Activated CD4-positive, alpha-beta T cell treated with anti-CD3 and anti-CD28 coated beads, Interleukin-2, amount 10 ng/mL, durations not matched to agents 7 days and 5 days (primary cell): ENCODE measurements at places on chromosomes 6 and 20.

- no peak for DNase-seq
Observed at GRCh38 chr20:19482726-19483125, 270.3 kb downstream of the SLC24A3 start.

DNA sequence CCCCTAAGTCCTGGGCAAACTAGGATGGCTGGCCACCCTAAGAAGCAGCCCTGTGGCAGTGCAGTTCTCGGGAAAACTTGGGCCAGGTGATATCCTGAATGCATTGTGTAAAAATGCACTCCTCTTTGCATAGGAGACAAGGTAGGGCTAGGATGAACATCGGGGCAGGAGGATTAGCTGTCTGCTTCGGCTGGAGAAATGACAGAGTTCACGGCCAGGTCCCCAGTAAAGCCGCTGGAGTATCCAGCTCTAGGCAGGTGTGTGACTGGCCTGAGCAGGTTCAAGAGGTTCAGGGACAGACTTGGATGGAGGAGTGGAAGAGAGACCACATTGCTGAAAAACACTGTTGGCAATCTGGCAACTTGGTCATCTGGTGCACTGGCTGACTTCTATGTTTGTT is 26.4 kb downstream of the DTD1 start:
- no peak for DNase-seq

- peak; percentile 50 for DNase-seq
Observed at GRCh38 chr6:142857796-142858555, 87.0 kb downstream of the HIVEP2 start.

GRCh38 chr20:34927736-34928135 is 27.9 kb downstream of the GSS start:
- no peak for DNase-seq

DNA sequence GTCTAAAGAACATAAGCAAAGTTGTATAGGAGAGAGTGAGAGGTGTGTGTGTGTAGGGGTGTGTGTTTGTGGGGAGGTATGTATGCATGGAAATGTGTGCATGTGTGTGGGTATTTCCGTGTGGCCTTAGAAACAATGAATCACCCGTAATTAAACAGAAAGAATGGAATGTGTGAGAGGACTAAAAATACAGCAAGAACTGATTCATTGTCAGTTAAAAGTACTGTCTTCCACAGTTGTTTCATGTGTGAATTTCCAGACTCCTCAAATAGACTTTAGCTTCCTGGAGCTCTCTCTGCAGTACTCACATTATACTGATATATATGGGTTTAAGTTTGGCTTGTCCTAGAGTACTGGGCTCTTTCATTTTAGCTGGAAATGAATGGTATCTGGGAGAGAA is 145.7 kb downstream of the RIMS1 start:
- DNase-seq, result no peak

GRCh38 chr6:124573953-124574352 is 388.3 kb upstream of the RNF217 start:
- no peak for DNase-seq

- DNase-seq, result peak; percentile 94
Observed at GRCh38 chr20:59042796-59043631, 428 bp upstream of the PRELID3B start.

GRCh38 chr6:110067837-110068591 is 89.9 kb downstream of the GPR6 start:
- no peak for DNase-seq

GRCh38 chr6:118179048-118179447 is 272.0 kb downstream of the SLC35F1 start:
- DNase-seq, result no peak

DNA sequence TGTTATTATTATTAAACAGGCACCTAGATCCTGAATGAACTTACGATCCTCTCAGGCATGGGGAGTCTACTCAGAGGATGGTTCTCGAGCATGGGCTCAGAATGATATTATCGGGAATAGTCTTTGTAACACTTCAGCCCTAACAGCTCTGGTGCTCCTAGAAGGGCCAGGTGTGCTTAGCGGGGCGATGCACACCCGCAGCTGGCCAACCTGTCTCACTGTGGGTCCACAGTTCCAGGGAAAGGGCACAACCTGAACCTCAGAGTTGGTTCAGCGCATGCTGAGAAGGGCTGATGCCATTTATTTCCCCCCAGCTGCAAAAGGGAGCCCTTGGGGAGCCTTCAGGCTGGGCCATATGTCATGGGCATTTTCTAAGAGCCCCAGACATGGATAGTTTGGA is 26.2 kb downstream of the RRAGD start:
- no peak for DNase-seq

DNA sequence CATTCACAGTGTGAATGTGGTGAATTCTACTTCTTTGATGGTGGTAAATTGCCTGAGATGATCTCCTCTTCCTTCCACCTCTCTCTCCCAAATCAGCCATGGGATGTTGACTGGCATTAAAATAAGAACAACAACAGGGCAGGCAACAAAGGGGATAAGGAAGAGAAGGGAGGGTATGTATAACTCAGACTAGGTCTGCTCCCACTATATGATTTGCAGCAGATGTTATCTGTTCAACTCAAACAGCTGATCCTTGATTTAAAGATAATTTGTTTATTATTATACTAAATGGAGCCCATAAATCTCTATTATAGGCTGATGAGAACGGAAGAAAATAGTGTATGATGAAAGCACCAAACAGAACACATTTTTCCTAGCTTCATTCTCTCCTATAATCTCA is 262.0 kb downstream of the BTBD3 start:
- no peak for DNase-seq

DNA sequence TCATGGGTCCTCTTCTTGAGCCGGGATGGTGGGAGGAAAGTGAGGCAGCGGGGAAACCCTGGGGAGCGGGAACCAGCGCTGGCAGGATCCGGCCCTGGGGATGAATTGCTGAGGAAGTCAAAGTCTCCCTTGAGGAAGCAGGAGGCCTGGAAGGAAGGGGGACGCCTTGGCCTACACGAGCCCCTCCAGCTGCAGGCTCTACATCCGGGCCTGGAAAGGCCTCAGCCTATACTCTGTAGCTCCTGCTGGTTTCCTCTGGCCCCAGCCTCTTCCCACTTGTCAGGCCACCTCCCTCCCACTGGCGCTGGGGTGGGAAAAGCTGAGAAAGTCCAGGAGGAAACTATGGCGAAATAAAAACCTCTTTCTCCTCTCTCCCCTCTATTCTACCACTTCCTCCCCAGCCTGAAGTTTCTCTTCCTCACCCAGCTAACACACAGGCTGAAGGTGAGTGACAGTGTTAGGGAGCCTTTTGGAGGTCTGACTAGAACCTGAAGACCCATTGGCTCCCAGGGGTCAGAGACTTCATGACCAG is 14.9 kb downstream of the TREML2 start:
- DNase-seq, result no peak

DNA sequence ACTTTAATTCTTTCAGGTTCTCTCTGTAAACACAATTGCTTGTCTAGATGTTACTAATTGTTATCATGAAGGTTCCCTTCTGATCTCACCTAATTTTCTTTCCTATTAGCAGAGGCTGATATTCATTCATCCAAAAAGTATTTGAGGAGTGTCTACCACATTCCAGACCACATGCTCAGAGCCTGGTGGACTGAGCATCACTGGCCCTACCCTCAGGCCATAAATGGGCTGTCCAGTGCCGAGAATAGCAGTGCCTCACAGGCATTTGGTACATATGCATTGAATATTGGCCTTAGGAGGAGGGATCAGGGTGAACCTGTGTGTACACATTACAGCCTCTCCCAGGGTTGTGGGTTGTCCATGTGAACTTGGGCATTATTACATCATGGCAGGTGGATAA is 40.4 kb upstream of the PRELID3B start:
- DNase-seq, result no peak

DNA sequence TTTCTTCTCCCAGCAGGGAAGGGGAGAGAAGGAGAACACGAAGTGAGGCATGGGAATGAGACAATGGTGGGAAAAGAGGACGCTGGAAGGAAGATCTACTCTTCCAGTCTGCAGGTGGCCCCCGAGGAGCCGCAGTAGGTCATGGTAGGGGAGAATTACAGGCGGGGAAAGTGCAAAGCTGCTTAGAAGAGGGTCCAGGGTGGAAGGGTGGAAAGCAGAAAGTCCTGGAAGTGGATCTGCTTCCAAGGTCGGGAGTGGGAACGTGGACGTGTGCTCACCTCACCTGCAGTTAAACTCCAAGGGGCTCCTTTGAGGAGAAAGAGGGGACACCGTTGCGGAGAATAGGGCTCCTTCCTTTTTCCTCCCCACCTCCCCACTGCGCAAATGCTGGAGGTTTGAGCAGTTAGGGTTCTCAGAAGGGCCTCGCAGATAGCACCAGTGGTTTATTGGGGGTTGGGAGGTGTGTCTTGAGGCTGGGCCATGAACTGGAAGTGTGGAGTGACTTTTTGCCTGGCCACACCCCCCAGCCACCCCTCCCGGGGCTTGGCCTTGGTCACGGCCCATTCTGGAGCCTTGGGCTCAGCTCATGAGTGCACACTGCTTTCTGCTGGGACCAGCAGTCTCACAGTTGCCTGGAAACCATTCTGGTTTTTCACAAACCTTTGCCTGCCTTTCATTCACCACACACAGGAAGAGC is 100.4 kb upstream of the MLN start:
- DNase-seq, result peak; percentile 92

GRCh38 chr6:111347589-111347988 is 135.4 kb downstream of the REV3L start:
- DNase-seq, result no peak

GRCh38 chr6:160010067-160010466 is 41.2 kb downstream of the IGF2R start:
- DNase-seq, result no peak

DNA sequence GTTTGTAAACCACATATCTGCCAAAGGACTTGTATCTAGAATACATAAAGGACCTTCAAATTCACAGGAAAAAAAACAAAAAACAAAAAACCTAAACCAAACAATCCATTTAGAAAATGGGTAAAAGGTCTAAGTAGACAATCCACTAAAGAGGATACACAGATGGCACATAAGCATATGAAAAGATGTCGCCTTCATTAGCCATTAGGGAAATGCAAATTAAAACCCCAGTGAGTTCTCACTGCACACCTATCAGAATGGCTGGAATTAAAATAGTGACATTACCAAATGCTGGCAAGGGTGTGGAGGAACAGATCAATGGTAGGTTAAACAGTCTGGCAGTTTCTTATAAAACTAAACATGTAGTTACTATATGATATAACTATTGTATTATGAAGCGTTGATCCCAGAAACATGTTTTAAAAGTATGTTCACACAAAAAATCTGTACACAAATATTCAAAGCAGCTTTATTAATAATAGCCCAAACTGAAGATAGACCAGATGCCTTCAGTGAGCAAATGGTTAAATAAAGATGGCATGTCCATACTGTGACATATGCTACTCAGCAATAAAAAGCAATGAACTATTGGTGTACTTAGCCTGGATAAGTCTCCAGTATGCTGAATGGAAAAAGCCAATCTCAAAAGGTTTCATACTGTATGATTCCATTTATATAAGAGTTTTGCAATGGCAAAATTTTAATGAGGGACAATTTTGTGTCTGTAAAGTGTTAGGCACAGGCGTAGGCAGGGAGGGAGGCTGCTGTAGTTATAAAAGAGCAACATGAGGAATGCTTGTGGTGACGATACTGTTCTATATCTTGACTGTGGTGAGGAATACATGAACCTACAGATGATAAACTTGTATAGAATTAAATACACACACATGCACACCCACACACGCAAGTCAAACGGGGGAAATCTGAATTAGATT is 43.9 kb downstream of the PLCB1 start:
- no peak for DNase-seq

- no peak for DNase-seq
Observed at GRCh38 chr6:3208098-3208774, 19.2 kb downstream of the TUBB2B start.

DNA sequence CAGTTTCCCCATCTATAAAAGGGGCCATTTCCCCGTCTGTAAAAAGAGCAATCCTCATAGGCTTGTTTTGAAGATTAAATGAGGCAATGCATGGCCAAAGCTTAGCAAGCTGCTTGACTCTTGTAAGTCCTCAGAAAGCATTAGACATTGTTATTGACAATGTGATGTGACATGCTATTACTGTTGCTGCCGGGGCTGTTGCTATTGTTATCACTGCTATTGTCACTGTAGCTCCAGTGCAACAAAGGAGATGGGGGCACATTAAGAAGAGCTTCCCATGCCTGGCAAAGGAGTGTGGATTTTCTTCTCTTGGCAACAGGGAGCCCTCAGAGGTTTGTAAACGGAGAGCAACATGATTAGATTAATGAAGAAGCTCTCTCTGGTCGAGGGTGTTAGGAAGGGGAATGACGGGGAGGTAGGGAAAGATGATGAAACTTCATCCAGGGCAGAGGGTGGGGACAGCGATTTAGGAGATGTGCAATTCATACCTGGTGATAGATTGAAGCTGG is 33.1 kb upstream of the FAM83D start:
- no peak for DNase-seq

DNA sequence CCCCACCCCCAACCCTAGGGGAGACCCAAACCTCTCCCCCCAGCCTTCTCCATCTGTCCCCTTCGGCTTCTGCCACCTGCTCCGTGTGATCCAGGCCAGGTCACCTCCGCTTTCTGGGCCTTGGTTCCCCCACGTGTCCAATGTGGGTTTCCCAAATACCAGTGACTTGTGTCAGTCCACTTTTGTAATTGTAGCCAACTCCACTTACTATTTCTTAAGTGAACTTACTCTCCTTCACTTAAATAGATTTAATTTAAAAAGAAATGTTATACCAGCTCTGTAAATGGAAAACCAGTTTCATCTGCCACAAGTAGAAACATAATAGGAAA is 10.0 kb upstream of the FAM110A start:
- no peak for DNase-seq

- DNase-seq, result no peak
Observed at GRCh38 chr20:6140947-6141346, 18.1 kb upstream of the FERMT1 start.

DNA sequence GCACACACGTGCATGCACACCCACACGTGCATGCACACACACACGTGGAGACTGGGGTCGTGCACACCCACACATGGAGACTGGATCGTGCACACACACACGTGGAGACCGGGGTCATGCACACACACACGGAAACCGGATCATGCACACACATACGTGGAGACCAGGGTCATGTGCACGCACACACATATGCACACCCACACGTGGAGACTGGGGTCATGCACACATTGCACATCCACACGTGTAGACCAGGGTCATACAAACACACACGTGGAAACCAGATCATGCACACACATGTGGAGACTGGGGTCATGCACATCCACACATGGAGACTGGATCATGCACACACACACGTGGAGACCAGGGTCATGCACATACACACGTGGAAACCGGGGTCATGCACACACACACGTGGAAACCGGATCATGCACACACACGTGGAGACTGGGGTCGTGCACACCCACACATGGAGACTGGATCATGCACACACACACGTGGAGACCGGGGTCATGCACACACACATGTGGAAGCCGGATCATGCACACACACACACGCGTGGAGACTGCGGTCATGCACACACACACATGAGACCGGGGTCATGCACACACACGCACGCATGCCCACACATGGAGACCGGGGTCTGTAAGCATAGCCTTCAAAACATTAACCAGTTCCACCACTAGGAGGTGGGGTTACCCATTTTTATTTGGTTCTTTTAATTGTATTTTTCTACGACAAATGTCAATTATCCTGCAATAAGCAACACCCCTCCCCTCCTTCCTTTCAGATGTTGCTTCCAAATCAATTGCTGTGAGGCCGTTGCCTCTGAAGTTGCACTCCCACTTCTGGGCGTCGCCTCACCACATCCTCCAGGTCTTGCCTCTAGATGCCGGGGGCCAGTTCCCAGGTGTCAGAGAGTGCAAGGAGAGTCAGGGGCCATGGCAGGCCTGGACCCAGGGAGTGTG is 95.8 kb downstream of the TMEM242 start:
- DNase-seq, result peak; percentile 72
